Testis (tissue), 5 donors: ENCODE measurements at places on chromosomes 13 and 19. TPM values are rescaled to one million over a fixed set of nuclear protein-coding genes. Genes with fewer than 3 reads are reported as not detected.

CYP4F8 gene
- total RNA-seq: 0.31 TPM

GRCh38 chr13:47179321-47179720 is 282.5 kb upstream of the HTR2A start:
- no peaks in the 10 kb centered on the region for H3K4me1 ChIP-seq
- no peaks in the 10 kb centered on the region for H3K36me3 ChIP-seq
- no peaks in the 10 kb centered on the region for H3K27me3 ChIP-seq
- H3K27ac ChIP-seq: no peak overlapping the region
- DNase-seq: no peak
- H3K4me3 ChIP-seq: no peak overlapping the region

TSKS gene
- 65.3 TPM for total RNA-seq

DNA sequence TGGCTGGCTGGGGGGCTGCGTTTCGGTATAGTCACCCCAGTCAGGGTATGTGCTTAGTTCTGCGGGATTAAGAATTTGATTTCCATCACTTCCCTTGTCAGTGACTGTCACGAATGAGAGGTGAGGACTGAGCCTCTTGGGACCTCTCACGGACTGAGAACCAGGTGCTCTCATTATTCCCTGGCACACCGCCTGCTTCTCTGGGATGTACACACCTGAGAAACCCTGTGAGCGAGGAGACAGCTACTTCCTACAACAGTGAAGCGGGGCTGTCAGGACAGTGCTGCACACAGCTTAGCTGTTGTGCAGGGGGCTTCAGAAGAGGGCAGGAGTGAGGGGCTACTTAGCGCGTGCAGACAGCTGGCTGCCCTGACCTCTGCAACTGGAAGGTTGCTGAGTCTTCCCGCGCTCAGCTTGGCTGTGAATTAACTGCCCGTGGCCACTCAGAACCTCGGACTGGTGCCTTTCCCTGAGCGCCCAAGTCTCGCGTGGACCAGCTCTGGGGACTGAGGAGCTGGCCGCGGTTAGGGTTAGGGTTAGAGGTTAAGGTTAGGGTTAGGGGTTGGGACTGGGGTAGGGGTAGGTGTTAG is 65.3 kb upstream of the MCF2L start:
- no peaks in the 10 kb centered on the region for H3K36me3 ChIP-seq
- H3K4me3 ChIP-seq: no peak overlapping the region
- no peaks in the 10 kb centered on the region for H3K27me3 ChIP-seq
- no peak for DNase-seq

DNA sequence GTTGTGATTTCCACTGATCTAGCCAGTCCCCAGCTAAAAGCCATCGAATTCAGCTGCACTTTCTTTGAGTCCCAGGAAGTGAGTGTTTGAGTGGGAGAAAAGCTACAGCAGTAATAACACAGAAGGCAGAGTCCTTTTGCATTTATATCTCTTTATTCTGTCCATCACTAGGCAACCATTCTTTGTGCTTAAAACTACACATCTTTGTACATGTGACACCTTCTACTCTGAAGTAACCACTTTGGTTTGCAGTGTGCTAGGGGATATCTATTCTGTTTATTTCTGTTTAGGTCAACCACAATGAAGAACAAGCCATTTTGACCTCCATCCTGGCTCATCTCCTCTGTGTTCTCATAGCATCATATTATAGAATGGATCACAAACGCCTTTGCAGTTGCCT is 226.0 kb upstream of the SERP2 start:
- H3K4me1 ChIP-seq: peaks cover 16% of the 10 kb centered on the region
- DNase-seq: no peak
- H3K4me3 ChIP-seq: no peak overlapping the region

SHD gene
- 1.8 TPM for total RNA-seq

GRCh38 chr13:36850790-36851438 is 31.9 kb downstream of the RFXAP start:
- DNase-seq: no peak
- no peak overlapping the region for H3K27ac ChIP-seq
- no peak overlapping the region for H3K4me3 ChIP-seq
- H3K27me3 ChIP-seq: no peaks in the 10 kb centered on the region
- no peaks in the 10 kb centered on the region for H3K4me1 ChIP-seq

DNA sequence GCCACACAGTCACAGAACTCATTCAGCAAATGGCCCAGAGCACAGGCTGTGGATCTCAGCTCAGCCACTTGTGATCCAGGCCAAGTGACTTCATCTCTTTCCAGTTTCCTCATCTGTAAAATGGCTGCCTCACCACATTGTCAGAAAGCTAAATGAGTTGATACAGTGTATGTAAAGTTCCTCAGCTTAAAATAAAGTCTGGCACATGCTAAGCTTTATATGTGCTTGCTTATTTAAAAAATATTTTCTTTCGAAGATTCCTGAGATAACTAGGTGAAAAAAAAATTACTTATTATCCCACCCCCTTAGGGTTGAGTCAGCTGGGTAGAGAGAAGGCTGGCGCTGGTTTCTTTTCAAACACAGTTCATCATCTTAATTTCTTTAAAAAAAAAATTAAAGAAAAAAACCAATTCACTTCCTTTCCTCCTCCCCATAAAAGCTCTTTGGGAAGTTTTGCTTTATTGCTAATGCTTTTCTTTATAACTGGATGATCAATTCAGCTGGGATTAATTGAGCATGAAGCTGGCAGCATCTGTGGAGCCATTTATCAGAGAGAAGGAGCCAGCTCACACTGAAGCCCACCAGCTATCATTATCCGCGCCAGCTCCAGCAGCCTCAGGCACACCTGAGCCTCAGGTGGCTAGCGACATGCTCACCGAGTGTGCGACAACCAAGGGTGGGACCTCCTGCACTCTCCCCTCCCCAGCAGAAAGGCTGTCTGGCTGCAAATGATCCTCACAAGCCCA is 354.9 kb downstream of the FOXO1 start:
- H3K27ac ChIP-seq: no peak overlapping the region
- H3K4me3 ChIP-seq: no peak overlapping the region

DNA sequence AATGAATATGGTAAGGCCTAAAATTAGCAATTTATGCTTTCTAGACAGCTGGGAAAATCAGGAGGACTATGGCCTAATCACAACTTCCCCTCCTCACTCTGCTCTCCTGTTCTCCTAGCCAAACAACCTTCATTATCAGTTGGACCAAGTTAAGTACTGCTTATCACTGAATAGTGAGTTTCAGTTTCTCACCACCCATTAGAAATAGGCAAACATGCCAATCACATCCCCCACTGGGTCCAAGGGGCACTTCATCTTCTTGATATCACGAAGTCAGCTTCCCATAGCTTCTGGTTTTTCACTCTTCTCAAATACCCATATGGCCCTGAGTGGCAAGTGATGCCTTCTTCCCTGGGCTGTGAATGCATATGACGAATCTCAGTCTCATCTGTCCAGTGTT is 689.6 kb downstream of the SLITRK5 start:
- H3K4me3 ChIP-seq: no peak overlapping the region
- no peak for DNase-seq
- H3K4me1 ChIP-seq: no peaks in the 10 kb centered on the region
- no peaks in the 10 kb centered on the region for H3K36me3 ChIP-seq

- H3K4me3 ChIP-seq: no peak overlapping the region
- no peaks in the 10 kb centered on the region for H3K36me3 ChIP-seq
- DNase-seq: no peak
- no peaks in the 10 kb centered on the region for H3K27me3 ChIP-seq
- H3K4me1 ChIP-seq: peaks cover 6% of the 10 kb centered on the region
Observed at GRCh38 chr13:39364947-39365468, 238.0 kb downstream of the LHFPL6 start.

NPAS1 gene
- total RNA-seq: 1.1 TPM

NLRP12 gene
- 0.16 TPM for total RNA-seq

- H3K4me3 ChIP-seq: no peak overlapping the region
- H3K36me3 ChIP-seq: no peaks in the 10 kb centered on the region
- no peaks in the 10 kb centered on the region for H3K27me3 ChIP-seq
- H3K4me1 ChIP-seq: peaks cover 4% of the 10 kb centered on the region
- no peak overlapping the region for H3K27ac ChIP-seq
Observed at GRCh38 chr19:7072541-7072940, 3.0 kb downstream of the ZNF557 start.

DNA sequence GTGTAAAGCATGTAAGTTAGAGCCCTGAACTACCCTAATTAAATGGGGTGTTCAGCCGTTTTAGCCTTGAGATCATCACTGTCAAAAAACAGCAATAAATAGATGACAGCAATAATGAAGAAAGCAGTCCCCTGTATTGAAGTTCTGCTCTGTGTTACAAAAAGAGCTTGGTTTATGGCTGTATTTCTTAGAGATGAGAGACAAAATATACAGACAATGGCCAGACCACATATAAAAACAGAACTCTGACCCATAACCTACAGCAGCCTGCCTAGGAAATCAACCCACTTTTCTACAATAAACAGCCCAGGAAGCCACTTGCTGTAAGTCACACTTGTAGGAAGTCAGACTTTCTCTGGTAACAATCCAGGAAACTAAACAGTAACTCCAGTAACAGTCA is 10.8 kb downstream of the IGFL3 start:
- H3K4me3 ChIP-seq: no peak overlapping the region
- H3K36me3 ChIP-seq: no peaks in the 10 kb centered on the region
- H3K4me1 ChIP-seq: no peaks in the 10 kb centered on the region
- H3K27me3 ChIP-seq: no peaks in the 10 kb centered on the region
- DNase-seq: no peak
- no peak overlapping the region for H3K27ac ChIP-seq

DNA sequence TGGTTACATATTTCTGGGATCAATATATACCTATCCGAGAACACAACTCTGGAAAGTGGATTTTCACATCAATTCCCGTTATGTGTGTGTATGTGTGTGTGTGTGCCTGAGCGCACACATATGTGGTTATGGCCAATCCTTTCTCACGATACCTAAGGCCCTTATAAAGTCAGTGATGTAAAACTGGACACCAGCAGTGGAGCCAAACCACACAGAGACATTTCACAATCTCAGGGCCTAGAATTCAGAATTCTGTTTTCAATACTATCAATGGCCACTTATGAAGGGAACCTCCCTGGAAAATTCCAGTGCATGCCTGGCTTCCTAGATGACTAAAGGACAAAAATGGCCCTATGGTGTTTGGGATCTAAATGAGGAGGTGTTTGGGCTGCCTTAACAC is 187.3 kb upstream of the UBL3 start:
- H3K4me3 ChIP-seq: no peak overlapping the region
- DNase-seq: no peak
- no peaks in the 10 kb centered on the region for H3K4me1 ChIP-seq
- no peaks in the 10 kb centered on the region for H3K36me3 ChIP-seq

ODAD3 gene
- 9.7 TPM for total RNA-seq

KCNRG gene
- total RNA-seq: 1.1 TPM
